AG04450 (cell line): ENCODE measurements at places on chromosomes 16 and 17. TPM values are rescaled to one million over a fixed set of nuclear protein-coding genes. Genes with fewer than 3 reads are reported as not detected.

- no peak for DNase-seq
These were observed 141.4 kb downstream of the SOCS1 start for GRCh38 chr16:11114366-11115164.

- DNase-seq: no peak
These were observed 243.2 kb upstream of the CIBAR2 start for GRCh38 chr16:85355515-85355837.

DNA sequence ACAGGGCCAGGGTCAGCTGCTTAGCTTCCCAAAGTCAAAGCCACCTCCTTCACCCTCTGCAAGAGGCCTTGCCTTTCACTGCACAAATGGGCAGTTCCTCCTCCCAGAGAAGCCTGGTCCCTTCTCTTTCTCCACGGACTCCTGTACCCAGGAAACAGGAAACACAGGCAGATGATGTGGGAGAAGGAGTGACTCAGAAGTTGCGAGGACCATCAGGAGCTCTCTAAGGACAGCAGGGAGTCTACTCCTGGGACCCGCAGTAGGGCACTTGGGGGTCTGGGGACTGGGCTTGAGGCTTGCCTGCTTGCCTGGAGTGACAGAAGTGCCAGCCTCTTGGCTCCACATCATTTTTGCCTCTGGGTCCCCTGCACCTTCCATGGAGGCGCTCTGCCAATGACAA is 47.4 kb upstream of the KSR1 start:
- DNase-seq: no peak

DNA sequence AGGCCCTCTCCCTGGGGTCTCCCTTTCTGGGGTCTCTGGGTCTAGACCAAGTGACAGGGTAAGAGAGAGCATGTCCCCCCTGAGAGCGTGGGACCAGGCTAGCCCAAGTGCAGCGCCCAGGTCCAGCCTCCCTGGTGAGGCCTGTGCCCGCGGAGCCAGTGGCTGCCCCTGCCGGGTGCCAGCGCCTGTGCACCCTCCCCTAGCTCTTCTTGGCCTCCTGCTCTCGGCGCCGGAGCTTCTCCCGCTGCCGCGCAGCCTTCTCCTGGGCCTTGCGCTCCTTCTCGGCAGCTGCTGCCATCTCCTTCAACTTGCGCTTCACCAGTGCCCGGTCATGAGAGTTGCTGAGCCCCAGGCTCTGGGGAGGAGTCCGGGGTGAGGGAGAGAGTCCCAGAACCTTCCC is 17.3 kb downstream of the SAMD14 start:
- no peak for DNase-seq

DNA sequence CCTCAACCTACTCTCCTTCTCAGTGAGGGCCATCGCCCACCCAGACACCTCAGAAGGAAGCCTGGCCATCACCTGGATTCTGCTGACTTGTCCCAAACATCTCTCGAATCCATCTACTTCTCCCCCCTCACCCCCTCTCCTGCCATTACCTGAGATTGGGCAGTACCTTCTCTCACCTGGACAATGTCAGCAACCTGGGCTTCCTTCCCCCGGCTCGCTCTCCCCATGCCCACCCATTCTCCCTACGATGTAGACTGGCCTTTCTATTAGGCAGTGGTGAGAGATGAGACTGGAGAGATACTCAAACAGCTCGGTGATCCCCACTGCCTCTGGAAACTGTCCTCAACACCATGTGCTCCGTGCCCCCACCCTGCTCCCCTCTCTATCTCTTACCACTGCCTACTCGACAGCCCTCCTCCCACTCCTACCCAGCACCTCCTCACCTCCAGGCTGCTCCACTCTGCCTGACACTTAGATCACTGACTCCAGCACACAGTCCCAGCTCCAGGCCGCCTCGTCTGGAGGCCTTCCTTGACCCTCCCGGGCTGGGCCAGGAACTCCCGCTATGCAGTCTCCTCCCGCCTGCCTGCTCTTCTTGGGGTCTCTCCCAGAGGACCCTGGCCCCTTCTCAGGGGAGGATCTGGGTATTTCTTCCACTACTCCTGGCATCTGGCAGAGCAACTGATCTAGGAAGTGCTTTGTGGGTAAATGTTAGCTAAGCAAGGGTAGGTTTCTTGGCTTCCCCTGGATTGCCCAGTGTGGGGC is 235.8 kb upstream of the NLRP1 start:
- no peak for DNase-seq

The GAS7 gene
- polyA plus RNA-seq: 5.6 and 6.3 TPM in 2 replicates
